Activated CD4-positive, alpha-beta T cell treated with anti-CD3 and anti-CD28 coated beads, Interleukin-2, amount 10 ng/mL, durations not matched to agents 7 days and 5 days (primary cell): ENCODE measurements at places on chromosomes 7 and 10. TPM values are rescaled to one million over a fixed set of nuclear protein-coding genes. Genes with fewer than 3 reads are reported as not detected.

SLC39A12 gene
- not detected for total RNA-seq

- DNase-seq: no peak
Observed at GRCh38 chr7:96792115-96792514, 82.5 kb upstream of the SEM1 start.

- no peak for DNase-seq
Observed at GRCh38 chr7:51290702-51291540, 25.7 kb downstream of the COBL start.

- no peak for DNase-seq
Observed at GRCh38 chr7:76165106-76165972, 36.4 kb upstream of the SRRM3 start.

DNA sequence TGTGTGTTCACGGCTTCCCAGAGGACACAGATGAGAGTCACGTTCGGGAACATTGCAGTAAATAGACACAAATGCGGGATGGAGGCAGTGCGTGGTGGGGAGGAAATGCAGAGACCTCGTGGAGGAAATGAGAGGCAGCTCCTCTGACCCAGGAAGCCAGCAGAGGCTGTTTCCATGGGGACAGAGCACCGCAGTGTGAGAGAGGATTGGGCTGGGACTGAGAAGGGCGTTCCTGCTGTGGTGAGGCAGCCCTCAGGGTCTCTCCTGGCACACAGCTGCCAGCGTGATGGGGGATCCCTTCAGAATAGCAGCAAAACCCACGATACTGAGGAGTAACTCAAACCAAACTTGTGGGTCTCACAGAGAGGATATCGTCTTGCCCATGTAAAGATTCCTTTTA, 21.7 kb upstream of the BHLHA15 start:
- no peak for DNase-seq

ITPRID1 gene
- total RNA-seq: not detected

- DNase-seq: no peak
Observed at GRCh38 chr7:101488826-101489572, 126.3 kb downstream of the COL26A1 start.

MYL7 gene
- not detected for total RNA-seq

DNA sequence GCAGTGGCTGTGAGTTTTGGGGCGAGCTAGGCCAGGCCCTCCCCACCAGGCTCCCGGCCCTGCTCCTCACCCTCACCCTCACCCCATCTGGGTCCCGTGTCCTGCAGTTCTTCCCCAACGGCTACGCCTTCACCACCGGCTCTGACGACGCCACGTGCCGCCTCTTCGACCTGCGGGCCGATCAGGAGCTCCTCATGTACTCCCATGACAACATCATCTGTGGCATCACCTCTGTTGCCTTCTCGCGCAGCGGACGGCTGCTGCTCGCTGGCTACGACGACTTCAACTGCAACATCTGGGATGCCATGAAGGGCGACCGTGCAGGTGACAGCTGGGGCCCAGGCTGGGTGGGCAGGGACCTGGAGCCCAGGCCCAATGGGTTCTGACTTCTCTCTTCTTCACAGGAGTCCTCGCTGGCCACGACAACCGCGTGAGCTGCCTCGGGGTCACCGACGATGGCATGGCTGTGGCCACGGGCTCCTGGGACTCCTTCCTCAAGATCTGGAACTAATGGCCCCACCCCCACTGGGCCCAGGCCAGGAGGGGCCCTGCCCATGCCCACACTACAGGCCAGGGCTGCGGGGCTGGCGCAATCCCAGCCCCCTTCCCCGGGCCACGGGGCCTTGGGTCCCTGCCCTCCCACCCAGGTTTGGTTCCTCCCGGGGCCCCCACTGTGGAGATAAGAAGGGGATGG, 4.9 kb downstream of the GNB2 start:
- no peak for DNase-seq

NPSR1 gene
- not detected for total RNA-seq

- DNase-seq: no peak
Observed at GRCh38 chr7:101560856-101561255, 68.2 kb downstream of the MYL10 start.

DNA sequence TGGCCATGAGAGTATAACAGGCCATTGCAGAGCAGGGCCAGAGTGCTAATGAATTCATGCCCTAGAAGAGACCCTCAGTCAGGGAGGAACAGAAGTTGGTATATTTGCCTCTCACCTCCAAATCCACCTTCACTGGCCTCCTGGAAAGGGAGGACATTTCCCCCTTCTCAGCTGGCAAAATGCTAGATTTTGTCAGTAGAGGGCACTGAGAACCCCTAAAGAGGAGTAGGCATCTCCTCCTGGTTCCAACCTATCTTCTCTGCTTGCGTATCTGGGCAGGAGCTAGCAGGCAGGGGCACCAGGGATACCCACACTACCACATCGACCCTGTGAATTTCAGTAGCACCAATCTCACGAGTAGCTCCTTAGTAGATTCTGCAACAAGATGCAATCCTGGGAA, 79.8 kb upstream of the GHITM start:
- DNase-seq: no peak

ZNF25 gene
- total RNA-seq: 5.3 TPM

- no peak for DNase-seq
Observed at GRCh38 chr7:52854681-52855080, 180.8 kb upstream of the POM121L12 start.

DNA sequence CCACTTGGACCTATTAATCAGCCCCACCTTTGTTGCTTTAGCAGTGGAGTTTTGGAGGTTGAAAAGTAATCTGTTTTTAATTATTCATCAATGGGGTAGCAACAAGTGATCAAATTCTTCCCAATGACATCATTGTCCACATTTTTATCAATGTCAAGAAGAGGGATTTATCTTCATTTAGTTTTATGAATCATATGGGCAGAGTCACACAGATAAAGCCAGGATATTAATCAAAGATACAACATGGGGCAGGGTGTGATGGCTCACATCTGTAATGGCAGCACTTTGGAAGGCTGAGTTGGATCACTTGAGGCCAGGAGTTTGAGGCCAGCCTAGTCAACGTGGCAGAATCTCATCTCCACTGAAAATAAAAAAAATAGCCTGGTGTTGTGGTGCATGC, 388.4 kb upstream of the POM121L12 start:
- DNase-seq: no peak

- DNase-seq: no peak
Observed at GRCh38 chr7:44057181-44057848, 8.1 kb downstream of the PGAM2 start.
